ENCODE measurements at places on chromosomes 3 and 15. TPM values are rescaled to one million over a fixed set of nuclear protein-coding genes. Genes with fewer than 3 reads are reported as not detected.

Gene SERINC4
- not detected for total RNA-seq

Gene CYP8B1
- not detected for total RNA-seq

Gene LYZL4
- total RNA-seq, result not detected

Gene MST1R
- 54.8 TPM for total RNA-seq

Gene CYP19A1
- total RNA-seq, result 3.5 TPM

Gene DYNLT2B
- total RNA-seq, result 12.7 TPM

Gene TRPM1
- not detected for total RNA-seq

Gene NR2F2
- 73.5 TPM for total RNA-seq

Gene PRR20G
- not detected for total RNA-seq

Gene MKRN3
- total RNA-seq, result not detected

Gene SAXO2
- total RNA-seq, result 54.0 TPM

Gene GP5
- 1.1 TPM for total RNA-seq

Gene SPESP1
- 0.94 TPM for total RNA-seq

Gene FEZF2
- total RNA-seq, result not detected

Gene GOLGA8G
- not detected for total RNA-seq

Gene UBAP1L
- total RNA-seq, result 4.7 TPM

- DNase-seq, result no peak
Observed at GRCh38 chr3:72080095-72080494, 295.1 kb upstream of the PROK2 start.

DNA sequence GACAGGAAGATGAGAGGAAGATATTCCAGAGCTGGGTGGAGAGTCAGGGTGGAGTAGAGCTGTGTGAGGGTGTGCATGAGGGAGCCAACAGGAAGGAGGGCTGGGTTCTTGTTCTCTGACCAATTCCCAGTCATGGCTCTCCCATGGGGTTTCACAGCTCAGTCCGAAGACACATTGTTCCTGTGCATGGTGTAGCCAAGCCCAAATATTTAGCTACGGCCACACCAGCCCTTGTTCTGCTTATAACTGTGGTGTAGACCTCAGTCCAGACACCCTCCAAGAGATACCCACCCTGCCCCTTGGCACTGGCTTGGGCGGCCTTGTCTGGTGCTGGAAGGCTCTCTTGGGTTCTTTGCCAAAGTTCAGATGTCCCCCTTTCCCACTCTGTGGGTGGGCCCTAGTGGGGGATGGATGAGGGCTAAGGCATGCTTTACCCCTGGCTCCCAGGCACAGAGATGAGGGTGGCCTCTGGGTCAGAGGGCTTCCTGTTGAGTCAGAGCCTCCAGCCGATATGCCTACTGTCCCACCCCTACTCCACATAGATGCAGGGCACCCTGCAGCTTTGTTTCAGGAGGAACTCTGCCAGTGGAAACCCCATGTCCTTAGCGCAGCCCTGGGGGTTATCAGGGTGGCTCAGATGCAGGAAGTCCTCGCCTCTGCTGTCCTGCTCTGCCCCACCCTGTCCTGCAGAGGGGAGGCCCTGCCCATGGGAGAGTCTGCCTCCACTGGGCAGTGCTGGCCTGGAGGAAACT lies 271.2 kb upstream of the CTDSPL start:
- peak; percentile 15 for DNase-seq

DNA sequence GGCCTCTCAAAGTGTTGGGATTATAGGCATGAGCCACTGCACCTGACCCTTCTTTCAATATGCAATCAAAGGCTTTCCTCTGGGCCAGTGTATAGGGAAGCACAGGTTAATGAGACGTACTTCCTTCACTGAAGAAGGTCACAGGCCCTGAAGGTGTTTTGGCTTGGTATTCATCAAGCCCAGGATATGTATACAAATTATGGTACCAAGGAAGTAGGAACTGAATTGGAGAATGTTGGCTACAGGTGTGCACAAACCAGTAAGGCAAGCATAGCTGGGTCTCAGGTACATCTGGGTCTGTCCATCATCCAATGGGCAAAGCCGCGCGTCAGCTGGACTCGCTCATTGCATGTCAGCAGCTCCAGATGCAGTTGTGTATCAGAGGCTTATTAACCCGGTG lies 237.9 kb downstream of the ADAMTS17 start:
- no peak for DNase-seq

- DNase-seq, result no peak
Observed at GRCh38 chr15:40856746-40857145, 12.9 kb downstream of the SPINT1 start.

- peak; percentile 89 for DNase-seq
Observed at GRCh38 chr15:29821416-29822099, 710 bp downstream of the TJP1 start.

GRCh38 chr3:13507570-13508339 lies 27.6 kb downstream of the HDAC11 start:
- no peak for DNase-seq

DNA sequence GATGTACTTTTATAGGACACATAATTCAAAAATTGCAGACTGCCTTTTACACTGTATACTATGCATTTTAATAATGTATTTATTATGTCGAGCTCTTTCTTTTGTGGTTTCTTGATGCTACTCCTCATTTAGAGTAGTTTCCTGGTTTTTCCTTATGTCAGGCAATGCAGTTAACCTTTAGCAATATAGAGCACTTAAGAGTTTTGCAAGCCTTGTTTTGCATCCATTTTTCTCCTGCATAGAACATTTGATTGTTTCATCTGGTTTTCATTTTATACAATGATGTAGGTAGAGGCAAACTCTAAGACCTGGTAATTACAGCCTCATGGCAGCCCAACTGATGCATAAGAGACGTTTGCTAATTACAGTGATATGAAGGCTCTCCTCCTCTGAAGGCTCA lies 86.3 kb downstream of the PDZRN3 start:
- DNase-seq, result no peak

DNA sequence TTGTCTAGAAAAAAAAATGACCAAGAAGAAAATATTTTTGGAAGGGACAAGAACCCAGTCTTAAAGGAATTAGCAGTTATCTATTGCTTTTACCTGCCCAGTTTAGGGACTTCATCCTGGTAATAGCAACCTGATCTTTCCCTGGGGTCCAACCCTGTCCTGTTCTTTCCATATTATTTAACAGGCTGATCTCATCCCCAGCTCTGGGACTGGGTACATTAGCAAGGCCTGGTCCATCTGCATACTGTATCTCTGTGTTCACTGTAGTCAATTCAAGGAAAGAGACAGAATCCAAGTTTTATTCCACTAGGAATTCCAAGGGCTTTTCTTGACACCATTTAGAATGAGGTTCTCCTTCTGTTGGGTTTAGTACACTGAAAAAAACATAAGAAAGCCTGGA lies 191.7 kb upstream of the GADL1 start:
- no peak for DNase-seq

- DNase-seq, result no peak
Observed at GRCh38 chr15:67515090-67515489, 5.8 kb upstream of the C15orf61 start.

DNA sequence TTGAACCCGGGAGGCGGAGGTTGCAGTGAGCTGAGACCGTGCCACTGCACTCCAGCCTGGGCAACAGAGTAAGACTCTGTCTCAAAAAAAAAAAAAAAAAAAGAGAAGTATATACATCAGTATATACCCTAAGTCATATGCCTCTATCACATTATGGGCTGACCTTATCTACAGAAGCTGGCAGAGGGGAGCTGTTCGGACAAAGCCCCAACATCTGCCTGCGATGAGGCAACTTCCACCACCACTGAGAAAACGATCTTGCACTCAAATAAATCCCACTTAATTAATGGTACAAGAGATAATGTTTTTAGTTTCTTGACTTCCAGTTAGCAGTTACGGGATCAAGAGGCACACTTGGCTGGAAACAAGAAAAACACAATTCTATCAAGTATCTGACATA lies 2.2 kb downstream of the GLT8D1 start:
- no peak for DNase-seq

GRCh38 chr15:84648539-84648938 lies 5.5 kb downstream of the WDR73 start:
- DNase-seq, result no peak

GRCh38 chr3:141849056-141849815 lies 27.2 kb upstream of the ATP1B3 start:
- no peak for DNase-seq

DNA sequence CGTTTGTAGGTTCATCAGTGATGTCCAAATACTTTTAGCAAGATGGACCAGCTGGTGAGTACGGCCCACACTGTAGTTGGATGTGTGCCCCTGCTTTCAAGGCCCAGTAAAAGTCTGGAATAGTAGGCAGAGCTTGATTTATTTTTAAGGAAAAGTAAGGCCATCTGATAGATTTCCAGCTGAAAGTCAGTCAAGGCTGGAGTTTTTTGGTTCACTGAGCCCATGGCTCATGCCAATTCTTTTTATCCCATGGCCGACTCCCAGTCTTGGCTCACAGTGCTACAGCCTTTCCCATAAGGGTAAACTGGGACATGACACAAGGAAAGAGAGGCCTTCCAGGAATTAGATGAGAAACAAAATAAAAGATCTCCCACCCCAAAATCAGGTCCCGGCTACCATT lies 13.5 kb downstream of the CCDC80 start:
- no peak for DNase-seq

DNA sequence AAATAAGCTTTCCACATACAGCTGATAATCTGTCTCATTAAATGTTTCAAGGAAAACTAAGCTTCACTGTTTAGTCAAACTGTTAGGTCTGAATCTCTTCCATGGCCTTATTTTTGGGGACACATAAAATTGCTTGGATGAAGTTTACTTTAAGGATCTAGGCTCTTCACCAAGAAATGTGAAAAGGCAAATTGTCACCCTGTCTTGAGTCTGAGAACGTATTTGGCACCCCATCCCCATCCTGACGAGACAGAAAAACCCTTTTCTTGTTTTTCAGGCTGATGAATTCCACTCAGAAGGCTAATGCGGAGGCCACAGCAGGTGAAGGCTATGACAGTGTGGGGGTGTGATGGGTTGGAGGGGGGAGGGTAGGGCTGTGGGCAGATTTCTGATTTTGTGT lies 226.6 kb downstream of the GREM1 start:
- DNase-seq, result no peak

DNA sequence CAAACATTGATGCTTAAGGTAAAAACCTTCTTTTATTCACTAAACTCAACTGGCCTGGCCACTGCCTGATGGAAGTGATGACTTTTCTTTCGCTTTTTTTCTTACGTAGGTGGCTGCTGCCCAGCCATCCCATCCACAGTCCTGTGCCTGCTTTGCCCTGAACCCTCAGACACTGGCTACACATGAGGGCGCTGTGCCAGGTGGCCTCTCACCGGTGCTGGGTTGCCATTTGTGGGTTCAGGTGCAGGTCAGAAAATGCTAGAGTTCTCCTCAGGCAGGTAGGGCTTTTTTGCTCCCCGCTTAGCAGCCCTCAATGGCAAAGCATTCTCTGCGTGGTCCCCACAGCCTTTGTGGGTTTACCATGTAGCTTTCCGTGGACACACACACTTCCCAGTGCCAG lies 88.3 kb upstream of the PRR23E start:
- DNase-seq, result peak; percentile 2

GRCh38 chr15:54840621-54841398 lies 355.9 kb downstream of the RSL24D1 start:
- peak; percentile 40 for DNase-seq

- no peak for DNase-seq
Observed at GRCh38 chr3:66467996-66468735, 32.7 kb downstream of the LRIG1 start.

GRCh38 chr3:183812761-183813445 lies 12.5 kb downstream of the MAP6D1 start:
- no peak for DNase-seq

DNA sequence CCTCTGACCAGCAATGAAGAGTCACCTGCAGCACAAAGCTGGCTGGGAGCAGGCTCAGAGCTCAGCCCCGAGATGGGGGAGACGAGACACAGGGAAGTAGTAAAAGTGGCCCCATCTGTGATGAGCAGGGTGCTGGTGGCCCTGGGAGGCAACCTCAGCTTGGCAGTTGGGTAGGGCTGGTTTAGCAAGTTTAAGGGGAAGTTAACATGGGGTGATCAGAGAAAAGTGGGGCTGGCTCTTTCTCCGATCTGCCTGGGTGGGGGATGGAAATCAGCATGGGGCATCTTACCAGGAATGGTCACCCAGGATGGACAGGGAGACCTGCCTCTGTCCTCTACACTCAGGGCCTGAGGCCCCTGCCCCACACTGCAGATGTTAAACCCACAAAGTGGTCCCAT lies 29.9 kb upstream of the SFMBT1 start:
- no peak for DNase-seq

DNA sequence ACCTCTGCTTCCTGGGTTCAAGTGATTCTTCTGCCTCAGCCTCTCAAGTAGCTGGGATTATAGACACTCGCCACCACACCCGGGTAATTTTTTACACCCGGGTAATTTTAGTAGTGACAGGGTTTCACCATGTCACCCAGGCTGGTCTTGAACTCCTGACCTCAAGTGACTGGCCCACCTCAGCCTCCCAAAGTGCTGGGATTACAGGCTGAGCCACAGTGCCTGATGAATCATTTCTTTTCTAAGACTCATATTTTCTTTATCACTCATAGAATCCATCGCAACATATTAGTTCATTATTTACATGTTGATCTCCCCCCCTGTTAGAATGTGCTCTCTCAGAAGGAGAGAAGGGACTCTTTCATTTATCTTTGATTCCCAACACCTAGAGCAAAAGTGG lies 109.5 kb upstream of the PTPRG start:
- no peak for DNase-seq

GRCh38 chr15:83928878-83929418 lies 275.0 kb downstream of the ADAMTSL3 start:
- DNase-seq, result no peak

DNA sequence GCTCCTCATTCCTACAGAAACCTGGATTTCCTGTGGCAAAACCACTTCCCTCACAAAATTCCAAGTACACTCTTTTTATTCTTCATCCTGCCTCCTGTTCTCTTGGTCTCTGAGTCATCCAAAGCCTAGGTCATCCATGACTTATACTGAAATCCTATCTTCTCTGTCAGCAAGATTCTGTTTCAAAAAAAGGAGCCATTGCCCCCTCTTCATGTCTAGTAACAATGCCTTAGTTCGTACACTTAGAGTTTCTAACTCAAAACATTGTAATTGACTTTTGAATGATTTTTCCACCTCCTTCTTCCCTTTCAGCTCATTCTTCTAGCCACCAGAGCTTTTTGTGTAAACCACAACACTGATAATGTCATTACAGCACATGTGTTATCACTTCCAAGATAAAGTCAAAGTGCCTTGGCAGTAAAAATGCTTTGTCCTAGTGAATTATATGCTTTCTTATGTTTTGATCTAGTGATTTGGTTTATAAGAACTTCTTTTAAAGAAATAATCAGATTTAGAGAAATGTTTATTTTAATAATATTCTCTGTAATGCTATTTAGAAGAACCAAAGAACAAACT lies 256.5 kb upstream of the NECTIN3 start:
- no peak for DNase-seq

- DNase-seq, result peak; percentile 85
Observed at GRCh38 chr3:101195951-101196713, 124.2 kb downstream of the IMPG2 start.

DNA sequence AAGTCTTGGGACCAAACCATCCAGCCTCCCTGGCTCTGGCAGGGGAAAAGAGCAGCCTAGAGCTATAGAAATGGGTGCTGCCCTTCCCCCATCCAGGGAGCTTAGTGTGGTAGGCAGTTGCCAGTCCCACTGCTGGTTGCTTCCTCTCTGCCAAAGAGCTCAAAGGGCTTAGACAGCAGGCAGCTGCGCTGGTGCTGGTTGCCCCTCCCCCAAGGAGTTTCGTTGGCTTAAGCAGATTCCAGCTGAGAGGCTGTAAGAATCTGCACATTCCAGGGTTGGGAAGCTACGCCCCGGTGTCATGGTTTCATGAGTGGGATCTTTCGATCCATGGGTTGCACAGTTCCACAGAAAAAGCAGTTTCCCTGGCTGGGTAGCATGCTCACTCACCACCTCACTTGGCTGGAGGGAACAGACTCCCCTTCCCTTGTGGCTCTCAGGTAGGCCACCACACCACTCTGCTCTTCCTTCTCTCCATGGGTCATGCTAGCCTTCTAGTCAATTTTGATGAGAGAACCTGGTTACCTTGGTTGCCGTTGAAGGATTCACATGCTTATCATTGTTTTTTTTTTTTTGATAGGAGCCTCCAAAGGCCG lies 195.1 kb downstream of the EPHA6 start:
- DNase-seq, result no peak
